ENCODE measurements at places on chromosomes 16 and 17. TPM values are rescaled to one million over a fixed set of nuclear protein-coding genes. Genes with fewer than 3 reads are reported as not detected.
A peak's percentile ranks its signal among the peaks of the same experiment; 100 is the strongest.

GRCh38 chr17:82959990-82960418 is 119.4 kb upstream of the METRNL start:
- H3K27me3 ChIP-seq: no peaks in the 10 kb centered on the region
- H3K36me3 ChIP-seq: no peaks in the 10 kb centered on the region
- H3K27ac ChIP-seq: no peak overlapping the region
- H3K4me3 ChIP-seq: no peak overlapping the region

- H3K27me3 ChIP-seq: peaks cover 3% of the 10 kb centered on the region
- no peak overlapping the region for H3K4me3 ChIP-seq
- no peaks in the 10 kb centered on the region for H3K36me3 ChIP-seq
- H3K4me1 ChIP-seq: peaks cover 14% of the 10 kb centered on the region
Measured at GRCh38 chr17:336110-337021, 16.2 kb downstream of the RPH3AL start.

GRCh38 chr16:50313596-50314478 is 47.5 kb downstream of the ADCY7 start:
- peak overlapping the region; percentile 56 for H3K27ac ChIP-seq
- peaks cover 53% of the 10 kb centered on the region for H3K36me3 ChIP-seq
- no peak overlapping the region for H3K4me3 ChIP-seq
- DNase-seq: peak; percentile 66

Gene IRX3
- total RNA-seq: 80.2 TPM

Gene CES3
- total RNA-seq: 1.7 TPM

Gene OTOP3
- not detected for total RNA-seq
